T-helper 2 cell (primary cell): ENCODE measurements at places on chromosomes 4 and X.

GRCh38 chr4:118740869-118741268 lies 55.7 kb downstream of the METTL14 start:
- DNase-seq, result no peak

DNA sequence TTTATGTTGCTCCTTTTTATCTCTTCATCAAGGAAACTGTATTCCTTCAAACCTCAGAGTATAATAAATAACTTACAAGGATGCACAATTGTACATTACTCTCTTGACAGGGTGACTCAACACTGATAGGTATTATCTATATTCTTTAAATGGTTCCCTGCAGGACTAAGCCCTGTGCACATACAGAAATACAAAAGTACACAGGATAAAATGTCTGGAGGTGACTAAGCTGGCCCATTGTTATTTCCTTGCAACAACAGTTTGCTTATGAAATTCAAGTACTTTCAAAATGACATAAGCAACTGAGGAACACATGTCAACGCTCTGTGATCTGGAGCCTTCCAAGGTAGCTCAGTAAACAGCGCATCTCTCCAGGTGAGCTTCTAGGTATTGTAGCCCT lies 83.8 kb upstream of the RPL34 start:
- no peak for DNase-seq

GRCh38 chrX:82676386-82676785 lies 831.7 kb upstream of the POU3F4 start:
- no peak for DNase-seq

DNA sequence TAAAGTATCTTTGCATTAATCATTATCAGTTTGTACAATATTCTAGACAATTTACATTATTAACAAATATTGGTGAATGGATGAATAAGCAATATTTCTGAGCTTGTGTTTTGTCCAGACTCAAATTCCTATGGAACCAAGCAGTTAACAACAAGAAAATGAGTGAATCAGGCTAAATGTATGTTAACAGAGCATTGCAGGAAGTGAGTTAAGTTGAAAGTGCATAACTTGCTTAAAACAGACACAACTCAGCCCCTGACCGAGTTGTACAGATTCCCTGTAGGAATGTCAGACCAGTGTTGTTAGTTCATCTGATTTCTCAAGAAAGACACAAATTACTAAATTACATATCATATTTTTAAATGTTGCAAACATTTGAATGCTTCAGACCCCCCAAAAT lies 23.7 kb upstream of the CSN1S1 start:
- no peak for DNase-seq

DNA sequence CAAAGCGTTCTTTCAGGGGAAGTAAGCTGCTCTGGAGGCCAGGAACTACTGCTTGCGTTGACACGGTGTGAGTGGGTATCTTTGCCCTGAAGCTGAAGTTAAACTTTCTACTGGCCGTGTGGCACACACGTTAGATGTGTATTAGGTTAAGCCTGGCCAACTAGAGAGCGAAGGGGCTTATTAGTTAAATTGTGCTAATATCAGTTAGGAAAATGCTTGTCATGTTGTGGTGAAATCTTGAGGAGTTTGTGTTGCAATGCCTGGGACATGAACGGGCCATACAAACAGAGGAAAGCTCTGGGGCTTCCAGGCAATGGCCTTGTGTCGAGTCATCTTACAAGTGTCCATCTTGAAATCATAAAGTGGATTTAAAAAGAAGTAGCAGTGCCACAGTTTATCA lies 62.6 kb downstream of the NSUN7 start:
- no peak for DNase-seq

DNA sequence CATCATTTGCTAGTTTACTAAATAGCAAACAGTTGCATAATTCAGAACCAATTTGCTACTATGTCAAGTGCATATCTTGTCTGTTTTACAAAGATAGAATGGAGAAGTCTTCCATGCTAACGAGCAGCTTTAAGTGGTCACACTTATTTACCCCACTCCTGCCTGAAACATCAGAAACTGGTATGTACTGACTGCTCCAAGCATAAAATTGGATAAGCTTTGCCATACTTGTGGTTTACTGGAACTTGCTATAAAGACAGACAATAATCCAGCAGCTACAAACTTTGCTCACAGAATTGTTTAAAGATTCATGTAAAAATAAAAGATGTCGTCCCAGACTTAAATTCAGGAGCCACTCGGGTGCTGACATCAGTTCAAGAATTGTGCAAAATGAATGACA lies 13.3 kb upstream of the CDKL2 start:
- DNase-seq, result no peak

GRCh38 chr4:76704133-76704881 lies 193.6 kb downstream of the SOWAHB start:
- no peak for DNase-seq

GRCh38 chr4:123986268-123986798 lies 589.7 kb downstream of the SPRY1 start:
- DNase-seq, result no peak

GRCh38 chrX:40065296-40066046 lies 32.3 kb downstream of the BCOR start:
- peak; percentile 28 for DNase-seq
